Activated CD4-positive, alpha-beta T cell treated with anti-CD3 and anti-CD28 coated beads, Interleukin-2, amount 50 U/mL, for 24 hours (primary cell): ENCODE measurements at places on chromosomes 4 and X.
A peak's percentile ranks its signal among the peaks of the same experiment; 100 is the strongest.

GRCh38 chr4:151468715-151469696 is 60.0 kb downstream of the FHIP1A start:
- DNase-seq, result no peak

DNA sequence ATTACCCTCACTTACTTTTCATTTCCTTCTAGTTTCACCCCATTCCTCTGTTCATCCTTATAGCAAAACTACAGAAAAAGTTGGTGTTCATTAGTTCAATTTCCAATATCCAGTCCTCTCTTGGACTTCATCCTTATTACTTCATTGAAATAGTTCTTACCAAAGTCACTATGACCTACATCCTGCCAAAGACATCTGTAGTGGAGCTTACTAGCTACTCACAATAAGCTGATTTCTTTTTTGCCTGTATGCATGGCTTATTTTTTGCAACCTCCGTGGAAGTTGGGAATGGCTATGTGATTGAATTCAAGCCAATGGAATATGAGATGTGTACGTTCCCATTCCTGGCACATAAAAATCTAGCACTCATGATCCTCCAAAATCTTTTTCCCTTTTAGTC is 4.6 kb upstream of the CDKL2 start:
- DNase-seq, result no peak

- no peak for DNase-seq
Observed at GRCh38 chr4:37549041-37549440, 137.1 kb downstream of the RELL1 start.

GRCh38 chr4:173513651-173514050 is 16.4 kb downstream of the HAND2 start:
- DNase-seq, result no peak

GRCh38 chr4:117637347-117637746 is 396.9 kb upstream of the NDST3 start:
- DNase-seq, result no peak

DNA sequence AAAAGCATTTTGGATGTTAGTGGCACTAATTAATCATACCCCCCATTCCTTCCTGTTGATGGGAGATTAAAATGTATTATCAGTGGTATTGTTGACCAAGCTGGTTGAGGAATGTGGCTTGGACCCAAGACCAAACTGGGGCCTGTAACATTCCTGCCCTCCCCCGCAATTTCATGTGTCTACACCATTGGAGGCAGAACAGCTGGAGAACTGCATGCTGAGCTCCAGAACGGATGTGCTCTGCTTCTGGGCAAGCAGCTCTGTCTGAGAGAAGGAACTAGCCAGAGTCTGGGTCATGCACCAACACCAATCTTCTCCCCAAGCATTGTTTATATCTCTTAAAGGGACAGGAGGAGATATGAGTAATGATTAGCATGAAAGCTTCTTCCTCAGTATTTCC is 185.5 kb downstream of the CEP135 start:
- DNase-seq, result no peak

DNA sequence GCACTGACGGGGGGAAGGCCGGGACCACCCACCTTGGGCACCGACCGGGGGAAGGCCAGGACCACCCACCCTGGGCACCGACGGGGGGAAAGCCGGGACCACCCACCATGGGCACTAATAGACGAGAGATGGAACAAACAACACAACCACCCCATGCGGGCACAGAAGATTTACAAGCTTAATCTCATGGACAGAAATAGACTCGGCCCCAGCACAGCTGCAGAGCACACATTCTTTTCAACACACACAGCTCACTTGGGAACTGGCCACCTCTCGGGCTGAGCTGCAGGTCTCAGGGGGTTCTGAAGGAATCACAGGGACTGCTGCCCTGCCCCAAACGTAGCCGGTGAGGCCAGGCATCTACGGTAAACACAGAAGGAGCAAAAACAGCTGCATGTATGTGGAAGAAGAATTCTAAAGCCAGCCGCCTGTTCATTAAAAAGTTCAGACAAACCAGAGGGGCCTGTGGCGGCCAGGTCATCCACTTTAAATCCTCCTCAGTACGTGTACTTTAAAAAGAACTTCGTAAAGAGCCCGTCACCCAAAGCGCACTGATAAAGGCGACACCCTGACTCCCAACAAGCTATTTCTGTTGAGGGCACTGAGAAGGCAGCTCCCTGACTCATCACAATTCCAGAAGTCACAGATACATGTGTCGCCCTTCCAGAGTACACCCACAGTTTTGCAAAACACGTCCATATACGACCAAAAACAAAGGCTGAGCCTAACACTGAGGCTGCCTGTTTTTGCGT is 17.7 kb downstream of the PPP2R3B start:
- DNase-seq, result no peak

GRCh38 chr4:125626946-125627345 is 312.2 kb downstream of the FAT4 start:
- DNase-seq, result no peak

DNA sequence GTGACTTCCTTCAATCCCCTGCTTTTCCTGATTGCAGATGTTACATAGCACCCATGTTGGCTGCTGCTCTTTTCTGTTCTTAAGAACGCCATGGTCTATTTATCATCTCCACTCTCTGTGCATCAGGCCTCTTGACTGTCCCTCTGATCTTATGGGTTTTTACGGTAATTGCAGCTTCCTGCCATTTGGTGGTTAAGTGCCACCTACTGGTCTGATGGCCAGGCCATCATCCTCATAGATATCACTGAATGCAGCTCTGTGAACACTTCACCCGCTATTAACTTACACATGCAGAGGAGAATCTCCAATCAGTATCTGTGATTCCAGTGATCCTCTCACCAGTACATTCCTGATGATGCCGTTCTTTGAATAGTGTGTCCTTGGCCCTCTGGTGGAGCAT is 382.4 kb downstream of the TRAM1L1 start:
- DNase-seq, result no peak

GRCh38 chrX:1537031-1537715 is at the start of gene P2RY8:
P2RY8 (minus strand) TSS chrX:1537185; CDS start chrX:1466558, 70,627 bp downstream.
- DNase-seq, result peak; percentile 69

- no peak for DNase-seq
Observed at GRCh38 chr4:185837415-185838103, 25.6 kb upstream of the SORBS2 start.

DNA sequence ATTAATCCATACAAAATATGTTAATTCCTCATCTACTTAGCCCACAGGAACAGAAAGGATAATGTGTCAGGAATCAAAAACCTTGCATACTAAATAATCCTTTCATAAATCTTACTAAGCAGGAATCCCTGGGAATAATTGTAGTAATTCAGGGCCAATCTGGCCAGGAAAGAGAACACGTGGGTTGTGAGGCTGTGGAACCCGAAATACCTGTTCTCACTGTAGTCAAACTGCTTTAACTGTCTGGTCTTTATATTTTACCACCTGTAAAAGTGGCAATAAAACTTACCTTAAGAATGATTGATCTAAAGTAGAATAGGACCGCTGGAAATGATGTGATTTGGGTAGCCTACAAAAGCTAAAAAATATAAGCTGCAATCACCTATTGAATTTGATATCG is 1620.9 kb downstream of the STIM2 start:
- DNase-seq, result no peak

GRCh38 chr4:2245057-2245786 is 3.3 kb upstream of the HAUS3 start:
- no peak for DNase-seq

DNA sequence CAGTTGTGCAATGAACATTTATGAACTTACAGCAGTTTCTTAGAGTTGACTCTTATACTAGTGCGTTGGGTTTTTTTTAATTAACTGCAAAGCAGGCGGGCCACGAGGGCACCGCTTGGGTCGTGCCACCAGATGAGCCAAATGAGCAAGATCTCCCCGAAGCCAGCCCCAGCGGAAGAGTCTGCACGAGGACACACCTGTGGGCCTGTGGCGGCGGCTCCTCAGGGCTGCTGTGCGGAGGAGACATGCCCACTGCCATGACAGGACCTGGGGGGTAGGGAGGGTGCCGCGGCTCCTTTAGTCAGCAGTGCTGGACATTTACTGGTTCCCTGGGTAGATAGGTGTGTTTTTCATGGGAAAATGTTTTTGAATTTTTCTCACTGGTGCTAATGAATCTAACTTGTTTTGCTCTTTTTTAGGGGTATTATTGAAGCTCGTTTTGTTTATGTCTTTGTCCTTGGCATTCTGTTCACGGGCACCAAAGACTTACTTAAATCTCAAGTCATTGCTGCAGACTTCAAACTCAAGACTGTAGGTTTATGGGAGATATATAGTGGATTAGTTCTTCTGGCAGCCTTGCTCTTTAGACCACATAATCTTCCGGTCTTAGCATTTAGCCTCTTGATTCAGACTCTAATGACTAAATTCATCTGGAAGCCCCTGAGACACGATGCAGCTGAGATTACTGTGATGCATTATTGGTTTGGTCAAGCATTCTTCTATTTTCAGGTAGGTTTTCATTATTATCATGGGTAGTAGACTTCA is 31.2 kb downstream of the PIGG start:
- DNase-seq, result no peak

DNA sequence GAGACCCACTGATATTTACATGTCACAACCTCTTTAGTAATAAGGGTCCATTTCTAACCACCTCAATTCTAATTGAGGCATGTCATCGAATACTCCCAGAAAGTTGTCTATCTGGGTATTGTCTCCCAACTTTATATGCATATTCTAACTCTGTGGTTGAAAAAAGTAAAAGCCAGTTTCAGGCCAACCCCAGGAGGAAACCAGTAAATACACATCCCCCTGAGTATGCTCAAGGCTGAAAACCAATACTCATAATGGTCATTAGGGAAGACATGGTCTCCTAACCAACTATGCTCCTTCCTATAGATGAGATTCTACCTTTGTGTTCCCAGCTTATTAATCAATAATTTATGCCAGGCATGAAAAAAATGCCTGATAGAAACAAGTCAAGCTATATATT is 96.6 kb downstream of the SH3KBP1 start:
- DNase-seq, result no peak

GRCh38 chr4:101187841-101188240 is 159.5 kb downstream of the PPP3CA start:
- DNase-seq, result no peak

DNA sequence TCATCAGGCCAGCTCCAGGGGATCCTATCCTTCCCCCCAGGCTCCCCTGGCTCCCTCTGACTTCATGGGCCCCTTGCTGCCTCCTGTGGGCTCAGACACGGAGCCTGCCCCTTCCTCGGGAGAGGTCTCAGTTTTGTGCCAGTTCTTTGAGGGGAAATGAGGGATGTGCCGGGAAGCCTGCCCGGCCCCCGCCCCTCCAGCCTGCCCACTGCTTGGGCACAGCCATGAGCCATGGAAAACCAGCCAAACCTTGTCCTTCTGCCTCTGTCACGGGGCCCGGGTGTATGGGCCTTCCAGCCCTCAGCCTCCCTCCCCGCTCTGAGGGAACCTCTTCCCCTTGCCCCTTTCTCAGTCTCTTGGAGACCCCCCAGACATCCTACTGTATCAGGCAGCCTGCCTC is 6.8 kb downstream of the BGN start:
- no peak for DNase-seq

DNA sequence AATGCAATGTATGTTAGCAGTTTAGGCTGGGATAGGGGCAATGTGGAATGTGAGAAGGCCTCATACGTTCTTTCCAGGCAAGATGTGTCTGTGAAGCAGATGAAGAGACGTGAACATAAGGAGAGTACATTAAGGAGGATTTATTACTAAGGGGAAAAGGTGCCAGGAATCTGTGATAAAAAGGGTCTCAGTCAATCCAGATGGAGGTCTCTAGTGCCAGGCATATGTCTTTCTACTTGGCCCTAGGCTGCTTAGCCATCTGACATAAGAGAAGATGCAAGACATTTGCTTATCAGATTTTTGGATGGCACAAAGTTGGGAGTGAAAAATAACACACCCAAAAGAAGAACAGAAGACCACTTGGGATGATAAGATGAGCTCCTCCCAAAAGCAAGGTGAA is 93.0 kb upstream of the PRKG2 start:
- DNase-seq, result no peak

- DNase-seq, result no peak
Observed at GRCh38 chr4:181693517-181693916, 549.7 kb upstream of the TENM3 start.

DNA sequence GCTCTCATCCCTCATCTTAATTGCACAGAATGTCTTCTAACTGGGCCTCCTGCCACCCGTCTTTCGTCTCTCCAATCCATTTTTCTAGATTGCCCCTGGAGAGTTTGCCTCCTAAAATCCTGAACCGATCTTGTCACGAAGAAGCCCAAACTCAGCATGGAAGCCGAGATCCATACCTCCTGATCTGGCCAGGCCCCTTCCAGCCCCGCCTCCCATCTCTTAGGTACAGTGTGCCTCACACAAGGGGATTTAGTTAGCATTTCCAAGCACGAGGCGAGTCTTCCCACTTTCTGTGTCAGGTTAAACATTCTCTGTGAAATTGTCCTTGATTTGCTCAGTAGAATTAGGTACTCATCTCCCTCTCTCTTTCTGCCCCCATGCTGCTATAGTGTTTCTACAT is 80.0 kb upstream of the TENM3 start:
- no peak for DNase-seq

DNA sequence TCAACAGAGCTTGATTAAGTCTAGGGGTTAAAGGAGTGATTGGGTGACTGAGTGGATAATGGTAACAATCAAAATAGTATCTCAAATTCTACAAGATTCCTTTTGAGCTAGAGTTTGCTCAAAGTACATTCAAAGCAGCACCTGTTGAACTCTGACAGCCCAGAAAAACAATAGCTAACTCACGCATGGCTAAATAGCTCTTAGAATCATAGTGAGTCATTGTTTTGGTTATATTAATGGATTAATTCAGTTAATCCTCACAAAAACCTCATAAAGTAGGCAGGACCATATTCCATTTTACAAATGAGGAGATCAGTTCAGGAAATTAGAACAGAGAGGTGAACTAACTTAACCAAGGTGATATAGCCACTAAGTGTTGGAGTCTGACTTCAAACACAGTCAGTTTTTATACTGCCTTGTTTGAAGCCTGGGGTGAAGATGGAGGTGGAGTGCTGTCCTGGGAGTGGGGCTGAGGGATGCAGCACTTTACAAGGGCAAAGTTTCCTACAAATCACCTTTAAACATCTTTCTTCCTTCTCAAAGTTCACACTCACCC is 35.9 kb upstream of the PPM1K start:
- DNase-seq, result peak; percentile 1

- DNase-seq, result no peak
Observed at GRCh38 chr4:5812506-5813229, 80.2 kb downstream of the CRMP1 start.

- DNase-seq, result no peak
Observed at GRCh38 chrX:119156241-119156640, 28.6 kb upstream of the KIAA1210 start.

DNA sequence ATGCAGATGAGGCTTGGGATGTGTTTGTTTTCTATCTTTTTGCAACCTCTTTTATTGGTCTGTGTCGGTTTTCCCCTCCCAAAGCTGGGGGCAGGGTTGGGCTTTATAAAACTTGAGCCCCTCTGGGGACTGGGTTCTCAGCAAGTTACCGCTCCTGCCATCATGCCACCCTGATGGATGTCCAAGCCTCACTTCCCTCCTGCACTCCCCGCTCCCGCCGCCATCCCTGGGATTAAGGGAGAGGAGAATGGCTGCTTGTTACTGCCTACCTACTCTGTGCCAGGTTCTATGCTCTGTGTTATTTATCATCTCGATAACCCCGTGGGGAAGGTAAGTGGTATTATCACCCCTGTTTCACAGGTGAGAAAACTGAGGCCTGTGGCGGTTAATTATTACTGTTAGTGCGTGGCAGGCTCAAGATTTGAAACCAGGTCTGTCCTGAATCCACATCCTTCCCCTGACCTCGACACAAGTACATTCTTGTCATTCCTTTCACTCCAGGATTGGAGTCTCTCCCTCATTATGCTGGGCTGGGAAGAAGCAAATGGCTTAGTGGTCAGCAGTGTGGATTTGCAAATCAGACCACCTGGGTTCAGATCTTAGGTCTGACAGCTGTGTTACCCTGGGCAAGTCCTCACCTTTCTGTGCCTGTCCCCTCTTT is 4.5 kb downstream of the UBA1 start:
- DNase-seq, result no peak

GRCh38 chr4:16582526-16582925 is 315.9 kb downstream of the LDB2 start:
- DNase-seq, result no peak
